ENCODE measurements at places on chromosomes 2 and 18. TPM values are rescaled to one million over a fixed set of nuclear protein-coding genes. Genes with fewer than 3 reads are reported as not detected.

- DNase-seq, result peak; percentile 81
These were observed 16.4 kb upstream of the THADA start for GRCh38 chr2:43611987-43612894.

GRCh38 chr2:120489023-120489422 is 143.1 kb downstream of the INHBB start:
- DNase-seq, result peak; percentile 2

DNA sequence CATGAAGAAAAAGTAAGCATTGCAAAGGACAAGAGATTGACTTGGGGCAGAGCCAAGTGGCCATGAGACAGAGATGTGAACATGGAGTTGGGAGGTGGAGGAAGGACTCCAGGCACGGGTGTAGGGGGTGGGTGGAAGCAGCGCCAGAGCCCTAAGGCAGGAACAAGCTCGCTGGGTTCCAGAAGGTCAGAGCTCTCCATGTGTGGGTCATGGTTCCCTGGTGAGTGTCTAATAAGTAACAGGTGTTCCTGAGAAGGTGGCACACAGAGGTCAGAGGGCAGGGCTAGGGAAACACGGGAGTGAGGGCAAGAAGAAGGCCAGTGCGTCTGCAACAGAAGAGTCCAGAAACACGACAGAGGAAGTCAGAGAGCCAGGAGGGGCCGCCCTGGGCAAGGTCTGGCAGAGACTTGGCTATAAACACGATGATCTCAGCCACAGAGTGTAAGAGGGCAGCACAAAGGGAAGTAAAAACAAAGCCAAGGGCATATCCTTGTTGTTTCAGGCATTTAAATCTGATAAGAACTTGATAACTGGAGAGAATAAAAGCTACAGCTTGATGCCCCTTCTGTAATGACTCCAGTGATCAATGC is 260.8 kb downstream of the TGIF1 start:
- peak; percentile 67 for DNase-seq

DNA sequence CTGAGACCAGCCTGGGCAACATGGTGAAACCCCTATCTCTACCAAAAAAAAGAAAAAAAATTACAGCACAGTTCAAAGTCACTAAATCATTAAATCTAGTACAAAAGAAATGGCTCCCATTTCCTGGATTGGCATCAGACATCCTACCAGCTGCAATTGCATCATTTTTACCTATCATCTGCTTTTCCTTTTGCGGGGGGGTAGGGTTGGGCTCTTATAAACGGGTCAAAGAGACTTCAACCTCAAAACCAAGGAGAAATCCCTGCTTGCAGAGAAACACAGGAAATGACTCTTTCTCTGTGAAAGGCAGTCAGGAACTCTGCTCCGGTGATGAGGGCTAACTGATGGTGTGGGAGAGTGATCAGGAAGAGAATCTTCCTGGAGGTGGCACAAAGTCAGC is 45.3 kb upstream of the RFX8 start:
- DNase-seq, result no peak

EPAS1 gene
- total RNA-seq, result 58.4 TPM

- no peak for DNase-seq
These were observed 290.7 kb downstream of the CYP26B1 start for GRCh38 chr2:71856773-71857525.

DNA sequence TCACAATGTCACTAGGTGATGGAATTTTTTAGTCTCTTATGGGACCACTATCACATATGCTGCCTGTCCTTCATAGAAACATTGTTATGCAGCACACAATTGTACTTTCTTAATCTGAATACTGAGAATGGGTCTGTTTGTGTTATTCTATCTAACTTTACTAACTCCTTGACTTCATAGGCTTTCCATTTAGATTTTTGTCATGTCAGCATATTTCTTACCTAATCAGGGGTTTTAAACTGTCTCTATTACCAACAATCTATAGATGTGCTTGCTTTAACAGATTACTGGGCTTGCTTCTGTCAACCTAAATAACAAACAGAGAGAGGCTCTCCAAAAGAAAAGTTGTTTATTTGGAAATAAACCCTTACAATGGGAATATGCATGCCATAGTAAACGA is 289.6 kb upstream of the ZNF804A start:
- no peak for DNase-seq

TTC39C gene
- total RNA-seq, result 21.8 TPM

APLF gene
- 3.9 TPM for total RNA-seq

DNA sequence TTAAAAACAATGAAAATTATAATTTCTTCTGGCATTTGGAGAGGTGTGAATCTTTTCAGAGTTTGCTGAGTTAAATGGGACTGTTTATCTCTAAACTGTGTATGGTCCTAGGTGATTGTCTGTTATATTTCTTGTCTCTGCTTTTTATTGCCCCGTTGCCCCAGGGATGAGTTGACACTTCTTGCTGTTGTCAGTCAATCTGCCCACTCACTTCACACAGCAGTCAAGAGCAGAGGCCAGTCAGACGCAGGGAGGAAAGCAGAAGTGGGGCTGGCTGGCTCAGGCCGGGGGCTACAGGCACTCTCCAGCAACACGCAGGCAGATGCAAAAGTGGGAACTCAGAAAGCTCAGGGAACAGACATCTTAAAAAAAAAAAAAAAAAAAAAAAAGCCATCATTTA is 365.2 kb downstream of the CLIP4 start:
- no peak for DNase-seq

GRCh38 chr2:205077159-205077558 is 531.9 kb downstream of the PARD3B start:
- DNase-seq, result no peak

SMARCAL1 gene
- 27.7 TPM for total RNA-seq

GRCh38 chr2:158291544-158292180 is 164.9 kb downstream of the CCDC148 start:
- DNase-seq, result no peak

RMDN2 gene
- 11.5 TPM for total RNA-seq

- no peak for DNase-seq
These were observed 54.4 kb downstream of the ZBTB7C start for GRCh38 chr18:48354746-48355260.

DNA sequence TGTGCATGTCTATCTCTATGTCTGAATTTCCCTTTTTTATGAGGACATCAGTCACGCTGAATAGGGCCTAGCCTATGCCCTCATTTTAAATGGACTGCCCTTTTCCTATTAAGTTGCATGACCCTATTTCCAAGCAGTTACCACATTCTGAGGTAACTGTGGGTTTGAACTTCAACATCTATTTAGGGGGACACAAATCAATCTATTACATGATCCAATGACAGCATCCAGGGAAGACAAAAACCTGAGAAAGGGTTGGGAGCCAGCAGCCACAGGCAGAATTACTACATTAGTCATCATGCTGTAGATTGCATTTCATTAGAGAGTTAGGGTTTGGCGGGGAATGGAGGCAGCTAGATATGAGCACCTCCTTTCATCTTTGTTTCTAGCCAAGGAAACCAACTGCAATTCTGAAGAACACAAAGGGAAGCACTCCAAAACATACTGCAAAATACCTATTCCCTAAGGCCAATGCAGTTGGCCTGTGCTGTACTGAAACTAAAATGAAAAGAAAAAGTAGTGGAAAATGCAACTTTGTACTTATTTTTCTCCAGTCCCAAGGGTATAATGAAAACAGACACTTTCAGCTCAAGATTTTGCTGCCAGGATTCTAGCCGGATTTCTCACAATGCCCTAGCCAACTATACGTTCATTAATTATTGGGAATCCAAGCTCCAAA is 40.4 kb upstream of the C1D start:
- no peak for DNase-seq

DNA sequence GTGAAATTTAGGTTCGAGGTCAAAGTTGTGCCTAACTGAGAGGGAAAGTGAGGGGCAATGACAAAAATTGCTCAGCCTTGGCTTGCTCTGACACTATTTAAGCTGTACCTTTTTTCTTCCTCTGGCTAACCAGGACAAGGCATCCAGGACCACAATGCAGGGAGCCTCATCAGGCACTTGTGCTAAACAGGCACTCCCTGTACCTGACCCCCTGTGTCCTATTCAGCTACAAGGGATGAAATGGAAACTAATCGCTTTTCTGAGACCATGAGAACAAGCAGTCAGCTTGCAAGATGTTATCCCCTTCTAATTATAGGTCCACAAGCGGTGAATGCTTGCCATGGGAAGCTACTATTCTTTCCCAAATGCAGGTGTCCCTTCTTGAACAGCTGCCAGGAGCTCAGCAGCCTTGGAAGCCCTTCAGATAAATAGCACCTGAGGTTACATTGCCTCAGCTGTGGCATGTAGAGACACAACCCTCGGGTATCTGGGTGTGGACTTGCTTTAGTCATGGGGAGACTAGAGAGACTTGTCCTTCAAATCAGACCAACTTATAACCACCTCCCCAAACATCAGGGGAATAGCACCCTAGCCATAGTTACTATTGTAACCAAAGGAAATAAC is 19.1 kb upstream of the ITGA6 start:
- DNase-seq, result no peak

- no peak for DNase-seq
These were observed 235.4 kb downstream of the ATAD2B start for GRCh38 chr2:23691565-23691964.

DNA sequence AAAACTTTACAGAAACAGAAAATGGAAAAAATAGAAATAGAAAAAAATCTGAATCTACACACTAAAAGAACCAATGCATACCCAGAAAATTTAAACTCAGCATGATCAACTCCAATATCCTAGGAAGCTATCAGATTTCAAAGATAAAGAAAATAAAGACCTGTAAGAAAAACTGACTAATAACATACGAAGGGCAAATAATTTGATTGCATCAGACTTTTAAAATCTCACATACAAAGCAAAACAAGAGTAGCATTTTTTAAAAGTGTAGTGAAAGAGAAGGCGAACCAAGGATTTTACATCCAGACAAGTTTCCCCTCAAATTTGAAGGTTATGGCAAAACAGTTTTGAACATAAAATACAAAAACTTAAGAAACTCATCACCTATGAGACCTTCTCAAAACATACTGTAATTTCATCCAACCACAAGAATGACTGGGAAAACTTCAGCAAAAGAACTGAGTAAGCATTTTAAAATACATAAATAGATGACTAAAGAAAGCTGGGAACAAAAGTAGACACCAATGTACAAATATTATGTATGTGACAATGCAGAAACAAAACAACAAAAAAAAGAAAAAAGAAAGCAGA is 54.8 kb downstream of the NBAS start:
- no peak for DNase-seq

CHAC2 gene
- total RNA-seq, result 2.1 TPM

GRCh38 chr2:20880221-20880771 is 57.4 kb upstream of the LDAH start:
- no peak for DNase-seq

DNA sequence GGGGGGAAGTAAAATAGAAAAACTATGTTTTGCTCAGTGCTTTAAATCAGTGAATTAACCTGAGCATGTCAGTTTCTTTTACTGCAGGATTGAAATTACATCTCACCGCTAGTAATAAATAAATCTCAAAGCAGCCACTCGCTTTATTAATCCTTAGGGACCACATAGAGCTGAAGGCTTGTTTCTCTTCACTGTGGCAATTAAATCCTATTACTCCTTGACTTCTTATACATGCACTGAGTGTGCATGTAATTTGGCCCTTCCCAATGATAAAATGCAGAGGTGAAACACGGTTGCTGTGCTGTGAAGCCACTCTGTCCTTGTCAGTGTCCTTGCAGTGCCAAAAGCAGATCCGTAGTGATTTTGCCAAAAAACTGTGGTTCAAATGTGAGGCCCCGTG is 77.1 kb upstream of the RBM44 start:
- no peak for DNase-seq

GRCh38 chr2:168601741-168602140 is 145.7 kb downstream of the CERS6 start:
- no peak for DNase-seq

DNA sequence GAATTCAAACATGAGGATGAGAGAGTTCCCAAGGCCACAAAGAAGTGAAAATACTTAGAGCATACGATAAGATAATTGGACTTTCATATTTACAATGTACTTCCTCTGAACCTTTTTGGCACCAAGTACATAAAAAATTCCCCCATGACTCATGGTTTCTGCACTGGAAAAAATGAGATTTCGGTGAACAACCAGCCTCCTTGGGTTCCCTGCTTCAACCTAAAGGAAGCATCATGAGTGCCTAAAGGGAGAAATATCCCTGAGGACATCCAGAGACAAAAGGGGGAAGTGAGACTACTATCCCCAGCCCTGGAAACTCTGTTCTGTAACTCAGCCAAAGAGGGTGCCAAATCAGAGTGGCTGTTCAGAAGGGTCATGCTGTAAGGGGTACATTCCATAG is 562.7 kb upstream of the SLC39A10 start:
- no peak for DNase-seq

DNA sequence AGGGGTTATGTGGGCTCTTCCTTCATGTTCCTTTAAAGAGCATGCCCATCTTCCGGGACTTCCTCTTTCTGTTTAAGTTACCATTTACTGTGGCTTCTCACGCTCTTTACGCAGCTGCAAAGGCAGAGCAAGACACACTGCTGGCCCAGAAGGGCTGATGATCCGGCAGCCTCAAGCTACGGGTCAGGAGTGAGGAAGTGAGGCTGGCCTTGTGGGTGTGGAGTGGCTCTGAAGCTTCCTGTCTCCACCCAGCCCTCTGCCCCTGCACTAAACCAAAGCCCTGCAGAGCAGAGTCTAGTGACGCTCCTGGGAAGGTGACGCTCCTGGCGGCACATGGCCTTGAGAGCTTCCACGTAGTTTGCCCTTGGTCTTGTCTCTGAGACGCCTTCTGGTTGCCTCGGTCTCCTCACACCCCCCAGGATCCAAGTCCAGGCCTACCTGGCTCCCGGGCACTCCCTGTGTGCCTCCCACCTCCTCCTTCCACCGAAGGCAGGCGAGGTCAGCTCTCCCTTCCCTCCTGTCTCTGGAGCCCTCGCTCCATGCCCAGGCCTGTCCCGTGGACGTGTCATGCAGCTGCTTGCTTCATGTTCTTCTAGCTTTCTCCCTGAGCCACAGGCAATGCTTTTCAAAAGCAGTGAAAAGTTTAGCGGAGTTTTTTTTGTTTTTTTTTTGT is 50.3 kb downstream of the ARL4C start:
- DNase-seq, result peak; percentile 34

- peak; percentile 10 for DNase-seq
These were observed 231.7 kb downstream of the FSIP2 start for GRCh38 chr2:185970148-185970852.

- DNase-seq, result no peak
These were observed 126.2 kb upstream of the CAB39 start for GRCh38 chr2:230586328-230586982.

ANKRD29 gene
- total RNA-seq, result 3.3 TPM

CABYR gene
- total RNA-seq, result 0.52 TPM

DNA sequence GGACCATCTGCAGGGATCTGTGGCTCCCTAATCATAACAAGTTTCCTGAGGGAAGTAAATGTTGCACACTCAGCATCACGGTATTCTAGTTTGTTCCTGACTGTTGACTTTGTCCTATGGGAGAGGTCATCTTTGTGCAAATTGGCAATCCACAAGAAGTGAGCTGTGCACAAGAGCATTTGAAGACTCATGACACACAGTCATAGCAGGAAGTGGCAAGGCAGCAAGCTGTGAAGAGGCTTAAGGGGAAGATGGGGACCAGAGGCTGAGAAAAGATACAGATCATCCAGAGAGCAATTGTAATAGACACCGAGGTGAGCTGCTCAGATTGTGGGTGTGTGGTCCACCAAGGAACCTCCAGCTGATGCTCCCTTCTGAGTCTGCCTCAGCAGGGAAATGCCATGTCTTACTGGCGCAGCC is 2.7 kb downstream of the TNP1 start:
- no peak for DNase-seq
